T-helper 2 cell (primary cell): ENCODE measurements at places on chromosomes 5 and 9.
A peak's percentile ranks its signal among the peaks of the same experiment; 100 is the strongest.

- DNase-seq: no peak
Measured at GRCh38 chr5:132425975-132426524, 56.5 kb downstream of the SLC22A5 start.

DNA sequence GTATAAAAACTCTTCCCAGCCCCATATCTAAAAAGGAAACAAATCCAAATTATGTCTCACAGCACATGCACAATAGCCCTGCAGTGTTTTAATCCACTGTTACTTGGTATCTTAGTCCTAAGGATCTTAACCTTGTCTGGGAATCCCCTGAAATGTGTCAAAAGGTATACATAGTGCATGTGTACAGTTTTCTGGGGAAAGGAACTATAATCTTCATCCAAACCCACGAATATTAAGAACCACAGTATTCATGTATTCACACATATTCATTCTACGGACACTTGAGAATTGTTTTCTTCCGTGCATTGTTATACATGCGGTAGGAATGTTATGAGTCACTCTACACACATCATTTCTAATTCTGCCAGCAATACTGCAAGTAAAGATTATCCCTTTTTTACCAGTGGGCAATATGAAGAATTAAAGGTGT is 47.8 kb upstream of the SNX2 start:
- DNase-seq: no peak

GRCh38 chr5:141557681-141558136 is 61.1 kb downstream of the DIAPH1 start:
- peak; percentile 80 for DNase-seq

GRCh38 chr5:127369796-127370195 is 79.2 kb downstream of the MEGF10 start:
- no peak for DNase-seq

- DNase-seq: no peak
Measured at GRCh38 chr9:102000956-102001355, 262.5 kb upstream of the GRIN3A start.

GRCh38 chr9:90333226-90333625 is 309.4 kb downstream of the DIRAS2 start:
- no peak for DNase-seq

GRCh38 chr5:31027721-31028120 is 165.8 kb upstream of the CDH6 start:
- DNase-seq: no peak

DNA sequence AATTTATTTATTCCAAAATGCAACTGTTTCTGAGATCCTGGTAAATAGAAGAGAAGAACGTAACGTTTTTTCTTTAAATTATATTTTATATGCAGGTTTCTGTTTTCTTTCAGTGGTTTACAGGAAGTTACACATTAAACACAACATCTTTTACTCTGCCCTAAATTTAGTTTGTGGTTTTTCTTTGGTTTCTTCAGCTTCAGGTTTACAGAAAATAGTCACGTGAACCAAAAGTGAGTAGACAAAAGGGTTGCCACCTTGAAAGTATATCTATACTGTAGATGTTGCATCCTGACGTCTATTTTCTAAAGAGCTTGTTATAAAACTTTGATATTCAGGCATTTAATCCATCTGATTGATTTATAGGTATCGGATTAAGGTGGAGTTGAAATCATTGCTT is 1236.6 kb downstream of the MAT2B start:
- DNase-seq: no peak

GRCh38 chr9:69453746-69454145 is 128.7 kb downstream of the ENTREP1 start:
- DNase-seq: no peak

GRCh38 chr9:91391818-91392217 is 30.1 kb upstream of the AUH start:
- no peak for DNase-seq

DNA sequence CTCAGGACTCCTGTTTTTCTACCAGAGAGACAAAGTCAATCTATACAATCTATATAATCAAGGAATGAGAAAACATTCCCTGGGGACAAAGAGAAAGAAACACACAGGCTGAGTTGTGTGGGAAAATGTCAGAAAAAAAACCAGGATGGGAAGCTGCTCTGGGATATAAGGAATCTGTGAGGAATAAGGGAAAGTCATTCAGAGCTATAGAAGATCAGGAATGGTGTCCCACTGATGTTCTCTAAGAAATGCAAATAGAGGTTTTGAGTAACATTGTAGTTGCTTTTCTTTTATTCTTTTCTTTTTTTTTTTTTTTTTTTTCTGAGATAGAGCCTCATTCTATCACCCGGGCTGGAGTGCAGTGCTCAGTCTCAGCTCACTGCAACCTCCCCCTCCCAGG is 605.9 kb upstream of the KLF4 start:
- DNase-seq: no peak

DNA sequence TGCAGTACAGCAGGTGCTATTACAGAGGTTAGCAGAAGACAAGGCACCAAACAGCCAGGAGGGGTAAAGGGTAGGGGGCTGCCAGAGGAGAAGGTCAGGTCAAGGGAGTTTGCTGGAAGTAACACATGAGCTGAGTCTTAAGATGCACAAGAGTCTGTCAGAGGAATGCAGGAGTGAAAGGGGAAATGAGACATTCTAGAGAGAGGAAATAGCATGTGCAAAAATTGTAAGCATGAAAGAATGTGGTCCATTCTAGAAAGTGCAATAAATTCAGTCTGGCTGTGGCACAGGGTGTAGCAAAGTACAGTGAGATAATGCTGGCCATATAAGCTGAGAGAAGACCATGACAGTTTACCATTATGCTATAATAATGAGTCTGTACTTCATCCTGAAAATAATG is 6.6 kb downstream of the GOLGA1 start:
- DNase-seq: no peak

- no peak for DNase-seq
Measured at GRCh38 chr5:80246995-80247729, 8.7 kb downstream of the SERINC5 start.

- no peak for DNase-seq
Measured at GRCh38 chr5:148882332-148882731, 55.9 kb downstream of the ADRB2 start.

GRCh38 chr9:136526625-136527066 is 19.2 kb downstream of the NOTCH1 start:
- DNase-seq: no peak

DNA sequence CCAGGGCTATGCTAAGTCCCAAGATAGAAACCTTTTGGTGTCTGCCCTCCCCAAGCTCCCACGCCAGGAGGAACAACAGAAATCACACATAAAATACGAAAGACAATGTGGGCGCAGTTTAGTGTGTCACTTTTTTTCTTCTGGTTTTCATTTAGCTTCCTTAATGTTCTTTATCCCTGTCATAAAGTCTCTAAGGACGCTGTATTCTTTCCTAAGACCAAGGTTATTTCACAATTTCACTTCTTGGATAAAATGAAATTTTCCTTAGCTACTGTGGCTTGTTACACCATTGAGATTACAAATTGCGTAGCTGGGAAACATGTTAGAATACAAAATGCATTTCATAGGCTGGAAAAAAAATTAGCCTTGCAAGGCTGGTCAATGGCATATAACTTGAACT is 85.4 kb downstream of the GLIS3 start:
- DNase-seq: no peak

GRCh38 chr9:87869082-87869481 is 13.6 kb upstream of the SPATA31E1 start:
- DNase-seq: no peak

- DNase-seq: no peak
Measured at GRCh38 chr5:5969942-5970483, 408.3 kb downstream of the MED10 start.

- no peak for DNase-seq
Measured at GRCh38 chr9:122286764-122287163, 22.1 kb downstream of the MRRF start.

DNA sequence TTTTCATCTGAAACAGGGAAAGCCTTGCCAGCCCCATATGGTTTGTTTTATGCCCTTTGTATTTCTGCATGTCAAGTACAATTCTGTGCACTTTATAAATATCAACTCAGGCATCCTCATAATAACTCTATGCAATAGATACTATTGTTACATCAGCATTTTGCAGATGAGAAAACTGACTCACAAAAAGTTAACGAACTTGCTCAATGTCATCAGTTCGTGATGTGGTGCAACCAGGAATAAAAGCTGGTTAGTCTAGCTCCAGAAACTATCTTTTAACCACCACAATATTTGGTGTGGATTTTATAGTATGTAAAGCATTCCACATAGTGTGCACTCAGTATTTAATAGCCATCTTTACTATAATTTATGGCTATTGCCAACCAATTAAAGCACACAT is 134.9 kb downstream of the MRPS30 start:
- no peak for DNase-seq

GRCh38 chr9:17669206-17669605 is 90.3 kb downstream of the SH3GL2 start:
- DNase-seq: no peak

DNA sequence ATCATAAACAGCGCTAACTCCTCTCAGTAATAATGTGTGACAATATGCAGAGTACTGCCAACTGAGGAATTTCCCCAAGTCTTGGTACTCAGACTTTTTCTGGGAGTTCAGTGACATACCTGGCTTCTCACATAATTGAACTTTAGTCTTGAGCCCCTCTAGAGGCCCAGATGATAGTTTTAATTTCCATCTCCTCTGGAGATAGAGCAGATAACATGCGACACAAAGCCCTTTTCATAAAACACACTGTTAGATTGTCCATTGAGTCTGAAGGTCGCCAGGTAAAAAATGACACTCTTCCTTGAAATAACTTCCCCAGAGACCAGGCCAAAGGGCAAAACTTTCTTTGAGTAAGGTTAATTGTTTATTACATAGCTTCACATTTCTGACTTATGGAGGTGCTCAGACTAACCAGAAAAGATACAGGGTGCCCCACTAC is 476.0 kb downstream of the RASEF start:
- no peak for DNase-seq

DNA sequence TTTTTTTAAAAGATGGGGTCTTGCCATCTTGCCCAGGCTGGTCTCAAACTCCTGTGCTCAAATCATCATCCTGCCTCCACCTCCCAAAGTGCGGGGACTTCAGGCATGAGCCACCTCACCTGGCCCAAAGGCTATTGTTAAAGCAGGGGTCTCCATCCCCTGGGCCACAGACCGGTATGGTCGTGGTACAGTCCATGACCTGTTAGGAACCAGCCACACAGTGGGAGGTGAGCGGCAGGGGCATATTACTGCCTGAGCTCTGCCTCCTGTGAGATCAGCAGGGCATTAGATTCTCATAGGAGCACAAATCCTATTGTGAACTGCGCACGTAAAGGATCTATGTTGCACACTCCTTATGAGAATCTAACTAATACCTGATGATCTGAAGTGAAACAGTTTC is 7.3 kb upstream of the NOL6 start:
- no peak for DNase-seq

DNA sequence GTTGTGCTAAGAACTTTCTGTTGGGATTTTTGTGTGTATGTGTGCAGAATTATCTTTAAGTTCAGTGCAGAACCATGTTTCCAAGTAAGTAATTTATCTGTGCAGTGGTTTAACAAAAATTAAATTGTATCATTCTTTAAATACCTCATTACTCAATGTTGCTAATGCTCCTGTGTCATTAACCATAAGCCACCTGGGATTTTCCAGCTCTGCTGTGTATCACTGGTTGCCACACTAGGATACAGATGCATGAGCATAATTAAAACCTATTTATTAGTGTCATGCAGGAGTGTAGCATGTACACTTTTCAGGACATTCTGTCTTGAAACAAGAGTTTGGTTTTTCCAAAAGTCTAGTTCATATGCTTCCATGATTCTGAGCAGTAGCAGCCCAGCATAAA is 120.4 kb upstream of the PTGER4 start:
- no peak for DNase-seq

GRCh38 chr9:73151653-73152542 is at the start of gene ANXA1:
TSS of gene ANXA1 (plus strand) at chr9:73151865. CDS start at chr9:73158536, 6,671 bp downstream.
- DNase-seq: peak; percentile 71

GRCh38 chr5:146066968-146067367 is 38.4 kb downstream of the PLAC8L1 start:
- DNase-seq: no peak

- no peak for DNase-seq
Measured at GRCh38 chr5:123181394-123181801, 92.4 kb downstream of the PRDM6 start.

DNA sequence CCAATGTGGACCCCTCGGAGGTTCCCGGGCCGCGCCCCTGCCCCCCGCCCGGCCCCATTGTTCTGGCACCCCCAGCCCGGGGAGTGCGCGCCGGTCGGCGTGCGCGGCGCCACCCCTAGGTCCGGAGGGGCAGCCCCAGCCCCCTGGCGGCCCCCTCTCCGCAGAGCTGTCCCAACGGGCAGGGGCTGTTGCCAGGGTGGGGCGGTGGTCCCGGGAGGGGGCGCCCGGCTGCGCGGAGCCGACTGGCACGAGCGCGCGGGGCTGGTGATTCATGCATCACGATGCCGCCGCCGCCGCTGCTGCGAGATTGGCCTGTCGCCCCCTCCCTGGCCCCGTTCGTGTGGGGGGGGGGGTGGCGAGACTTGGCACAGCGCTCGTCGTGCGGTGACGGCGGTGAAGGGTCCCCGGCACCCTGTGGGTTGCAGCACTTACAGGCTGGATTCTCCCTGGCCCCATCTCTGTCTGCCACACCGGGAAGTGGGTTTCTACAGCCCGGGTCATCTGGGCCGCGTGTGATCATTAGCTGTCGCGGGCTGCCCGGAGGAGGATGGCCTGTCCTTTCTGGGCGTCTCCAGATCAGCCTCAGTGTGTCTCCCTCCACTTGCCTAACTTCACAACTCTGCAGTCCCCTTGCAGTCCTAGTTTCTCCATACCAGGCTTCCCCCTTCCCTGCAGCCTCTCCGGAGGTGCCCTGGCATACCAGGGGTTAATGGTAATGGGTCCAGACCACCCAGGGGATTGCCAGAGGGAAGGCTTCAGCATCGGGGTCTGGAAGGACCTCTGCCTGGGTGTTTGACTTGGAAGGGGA is 858 bp downstream of the NCS1 start:
- peak; percentile 30 for DNase-seq

DNA sequence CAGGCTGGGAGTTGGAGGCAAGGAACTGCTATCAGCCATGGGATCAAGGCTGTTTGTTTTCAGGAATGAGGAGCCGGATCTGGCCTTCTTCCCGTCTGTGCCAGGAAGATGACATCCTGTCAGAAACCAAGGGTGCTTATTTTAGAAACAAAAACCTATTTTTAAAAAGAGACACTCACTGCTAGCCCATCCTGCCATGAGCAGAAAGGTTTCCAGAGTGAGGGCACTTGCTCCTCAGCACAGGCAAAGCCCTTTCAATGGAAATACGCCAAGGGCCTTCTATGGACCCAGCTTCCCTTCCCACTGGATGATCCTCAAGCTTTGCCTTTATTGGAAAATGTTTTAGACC is 132.6 kb upstream of the FSTL4 start:
- DNase-seq: no peak
